Adrenal gland (tissue), 19 donors: ENCODE measurements at places on chromosomes 12 and 14. TPM values are rescaled to one million over a fixed set of nuclear protein-coding genes. Genes with fewer than 3 reads are reported as not detected.

OVCH1 gene
- 0.92 TPM for total RNA-seq

GPRC5D gene
- total RNA-seq, result not detected

ALG10B gene
- 9.4 TPM for total RNA-seq

PPM1H gene
- total RNA-seq, result 1.9 TPM

ANKRD33 gene
- total RNA-seq, result not detected

MYH6 gene
- not detected for total RNA-seq

CLEC4A gene
- total RNA-seq, result 8.4 TPM

AKAP3 gene
- total RNA-seq, result 2.3 TPM

FGF23 gene
- 0.58 TPM for total RNA-seq

HOXC11 gene
- total RNA-seq, result not detected

FBXL14 gene
- 10.8 TPM for total RNA-seq

TESPA1 gene
- total RNA-seq, result not detected

KRT73 gene
- not detected for total RNA-seq

RBP5 gene
- 2.6 TPM for total RNA-seq

FSCB gene
- total RNA-seq, result 0.11 TPM

PLA2G1B gene
- 6.2 TPM for total RNA-seq

- H3K36me3 ChIP-seq, result no peaks in the 10 kb centered on the region
- H3K27me3 ChIP-seq, result peaks cover 13% of the 10 kb centered on the region
- DNase-seq, result no peak
- no peak overlapping the region for H3K4me3 ChIP-seq
Observed at GRCh38 chr12:203462-204260, 10.3 kb downstream of the SLC6A12 start.

GRCh38 chr12:120718055-120718454 is 7.6 kb upstream of the ACADS start:
- H3K27ac ChIP-seq, result peak overlapping the region; percentile 91
- peaks cover 52% of the 10 kb centered on the region for H3K4me1 ChIP-seq
- DNase-seq, result peak; percentile 52
- H3K4me3 ChIP-seq, result no peak overlapping the region
- peaks cover 93% of the 10 kb centered on the region for H3K36me3 ChIP-seq

DNA sequence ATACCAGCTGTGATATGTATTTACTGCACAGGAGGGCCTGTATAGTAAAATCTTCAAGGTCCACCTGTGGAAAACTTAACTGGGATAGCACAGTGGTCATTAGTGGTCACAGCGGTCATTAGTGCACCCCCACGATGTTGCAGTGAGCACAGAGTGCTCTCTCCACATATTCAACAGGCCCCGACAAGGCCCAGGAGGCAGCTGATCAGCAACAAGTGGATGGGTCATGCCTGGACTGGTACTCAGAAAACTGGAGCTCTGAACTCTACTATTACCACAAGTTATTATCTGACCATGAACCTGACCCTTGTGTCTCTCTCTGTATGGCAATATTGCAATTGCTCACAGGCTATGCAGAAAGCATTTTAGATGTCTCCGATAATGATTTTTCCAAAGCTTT is 129.5 kb downstream of the SLC35F4 start:
- no peaks in the 10 kb centered on the region for H3K36me3 ChIP-seq
- no peak overlapping the region for H3K4me3 ChIP-seq
- no peak overlapping the region for H3K27ac ChIP-seq
- no peaks in the 10 kb centered on the region for H3K4me1 ChIP-seq

DNA sequence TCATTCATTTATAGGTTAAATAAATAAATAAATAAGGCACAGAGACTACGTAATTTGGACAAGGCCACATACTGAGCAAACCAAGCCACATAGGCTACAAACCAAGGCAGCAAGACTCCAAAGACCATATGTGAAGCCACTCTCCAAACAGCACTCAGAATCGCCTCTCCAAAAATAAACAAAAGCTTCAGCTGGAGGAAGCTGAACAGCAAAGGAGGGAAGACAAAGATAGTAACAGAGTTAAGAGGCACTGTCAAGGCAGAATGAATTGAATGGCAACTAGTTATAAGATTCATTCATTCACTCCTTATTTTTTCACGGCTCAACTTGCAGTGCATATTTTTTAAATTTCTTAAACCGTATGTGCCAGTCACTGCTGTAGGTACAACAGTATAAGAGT is 200.5 kb upstream of the GRIP1 start:
- no peak for DNase-seq
- H3K27ac ChIP-seq, result no peak overlapping the region
- no peaks in the 10 kb centered on the region for H3K36me3 ChIP-seq
- no peaks in the 10 kb centered on the region for H3K27me3 ChIP-seq

- no peaks in the 10 kb centered on the region for H3K27me3 ChIP-seq
- H3K4me1 ChIP-seq, result no peaks in the 10 kb centered on the region
- no peaks in the 10 kb centered on the region for H3K36me3 ChIP-seq
- H3K4me3 ChIP-seq, result no peak overlapping the region
- DNase-seq, result no peak
Observed at GRCh38 chr12:21571046-21571445, 33.6 kb downstream of the GYS2 start.

DNA sequence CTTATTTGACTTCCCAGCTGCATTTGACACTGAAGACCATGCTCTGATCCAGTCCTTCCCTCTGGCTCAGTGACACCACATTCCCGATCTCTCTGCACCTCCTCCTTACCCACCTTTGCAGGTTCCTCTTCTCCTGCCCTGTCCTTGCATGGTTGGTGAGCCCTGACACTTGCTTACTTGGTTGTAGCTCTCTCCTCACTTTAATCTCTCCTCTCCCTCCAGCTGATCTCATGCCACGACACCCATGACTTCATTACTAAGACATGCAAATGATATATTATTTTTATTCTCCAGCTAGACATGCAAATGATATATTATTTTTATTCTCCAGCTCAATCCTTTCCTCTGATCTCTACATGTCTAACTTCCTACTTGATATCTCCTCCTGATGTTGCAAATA is at the start of gene SERPINA9:
TSS of gene SERPINA9 (minus strand) at position 175 of the 400 bp plus-strand sequence. CDS start 6,357 bp downstream, outside the sequence.
- H3K4me1 ChIP-seq, result no peaks in the 10 kb centered on the region
- H3K27me3 ChIP-seq, result no peaks in the 10 kb centered on the region
- no peak within 1 kb of the TSS for H3K4me3 ChIP-seq
- no peaks in the 10 kb centered on the region for H3K36me3 ChIP-seq

- DNase-seq, result no peak
- no peaks in the 10 kb centered on the region for H3K4me1 ChIP-seq
- H3K36me3 ChIP-seq, result no peaks in the 10 kb centered on the region
- H3K27me3 ChIP-seq, result no peaks in the 10 kb centered on the region
Observed at GRCh38 chr12:89833337-89834252, 125.0 kb upstream of the ATP2B1 start.

GRCh38 chr14:96514694-96515093 is 12.5 kb downstream of the PAPOLA start:
- peaks cover 65% of the 10 kb centered on the region for H3K4me1 ChIP-seq
- no peaks in the 10 kb centered on the region for H3K36me3 ChIP-seq
- H3K27me3 ChIP-seq, result no peaks in the 10 kb centered on the region
- no peak overlapping the region for H3K27ac ChIP-seq

GRCh38 chr14:71267691-71268090 is 360.4 kb downstream of the PCNX1 start:
- H3K27me3 ChIP-seq, result no peaks in the 10 kb centered on the region
- DNase-seq, result no peak
- no peak overlapping the region for H3K4me3 ChIP-seq
- H3K36me3 ChIP-seq, result no peaks in the 10 kb centered on the region
- no peaks in the 10 kb centered on the region for H3K4me1 ChIP-seq

DNA sequence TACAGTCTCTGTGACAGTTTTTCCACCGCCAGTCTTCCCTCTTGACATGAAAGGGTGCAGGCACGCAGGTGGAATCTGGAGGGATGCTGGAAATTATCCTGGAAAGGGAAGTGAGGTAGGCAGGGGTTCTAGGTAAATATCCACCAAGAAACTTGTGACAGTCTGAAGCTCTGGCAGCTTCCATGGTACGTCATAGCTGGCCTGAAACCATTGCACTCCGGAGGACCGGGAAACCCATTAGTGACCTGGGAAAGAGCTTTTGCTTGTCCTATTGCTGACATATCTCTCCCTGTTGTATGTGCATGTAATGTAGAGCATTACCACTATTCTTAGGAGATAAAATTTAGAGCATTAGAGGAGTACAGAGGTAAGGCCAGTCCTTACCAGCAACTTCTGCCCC is 275.9 kb downstream of the EGLN3 start:
- no peaks in the 10 kb centered on the region for H3K4me1 ChIP-seq
- no peaks in the 10 kb centered on the region for H3K36me3 ChIP-seq
- DNase-seq, result no peak
- H3K27me3 ChIP-seq, result no peaks in the 10 kb centered on the region
- no peak overlapping the region for H3K4me3 ChIP-seq
- no peak overlapping the region for H3K27ac ChIP-seq

DNA sequence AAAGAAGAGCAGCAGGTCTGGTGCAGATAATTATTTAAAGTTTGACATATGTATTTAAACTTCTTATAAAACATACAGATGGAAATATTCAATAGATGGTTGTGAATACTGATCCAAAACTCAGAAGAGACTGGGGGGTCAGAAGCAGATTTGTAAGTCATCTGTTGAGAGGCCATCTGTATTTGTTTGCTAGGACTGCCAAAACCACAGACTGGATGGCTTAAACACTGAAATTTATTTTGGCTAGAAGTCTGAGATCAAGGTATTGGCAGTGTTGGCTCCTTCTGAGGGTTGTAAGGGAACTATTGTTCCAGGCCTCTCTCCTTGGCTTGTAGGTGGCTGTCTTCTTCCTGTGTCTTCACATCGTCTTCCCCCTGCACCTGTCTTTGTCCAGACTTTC is 153.9 kb downstream of the LRRK2 start:
- no peak for DNase-seq
- H3K4me1 ChIP-seq, result no peaks in the 10 kb centered on the region
- no peaks in the 10 kb centered on the region for H3K36me3 ChIP-seq
- H3K27me3 ChIP-seq, result no peaks in the 10 kb centered on the region
- no peak overlapping the region for H3K4me3 ChIP-seq
- H3K27ac ChIP-seq, result no peak overlapping the region

GRCh38 chr12:106801830-106802533 is 27.5 kb downstream of the RIC8B start:
- DNase-seq, result no peak
- no peak overlapping the region for H3K4me3 ChIP-seq
- H3K4me1 ChIP-seq, result no peaks in the 10 kb centered on the region

- no peak overlapping the region for H3K27ac ChIP-seq
- H3K27me3 ChIP-seq, result no peaks in the 10 kb centered on the region
- H3K4me1 ChIP-seq, result peaks cover 4% of the 10 kb centered on the region
- DNase-seq, result no peak
- H3K4me3 ChIP-seq, result no peak overlapping the region
Observed at GRCh38 chr14:65151609-65151956, 49.3 kb upstream of the MAX start.

GRCh38 chr12:101823039-101823438 is 7.7 kb downstream of the GNPTAB start:
- H3K4me1 ChIP-seq, result peaks cover 4% of the 10 kb centered on the region
- no peak for DNase-seq
- H3K27me3 ChIP-seq, result no peaks in the 10 kb centered on the region
- H3K36me3 ChIP-seq, result no peaks in the 10 kb centered on the region

DNA sequence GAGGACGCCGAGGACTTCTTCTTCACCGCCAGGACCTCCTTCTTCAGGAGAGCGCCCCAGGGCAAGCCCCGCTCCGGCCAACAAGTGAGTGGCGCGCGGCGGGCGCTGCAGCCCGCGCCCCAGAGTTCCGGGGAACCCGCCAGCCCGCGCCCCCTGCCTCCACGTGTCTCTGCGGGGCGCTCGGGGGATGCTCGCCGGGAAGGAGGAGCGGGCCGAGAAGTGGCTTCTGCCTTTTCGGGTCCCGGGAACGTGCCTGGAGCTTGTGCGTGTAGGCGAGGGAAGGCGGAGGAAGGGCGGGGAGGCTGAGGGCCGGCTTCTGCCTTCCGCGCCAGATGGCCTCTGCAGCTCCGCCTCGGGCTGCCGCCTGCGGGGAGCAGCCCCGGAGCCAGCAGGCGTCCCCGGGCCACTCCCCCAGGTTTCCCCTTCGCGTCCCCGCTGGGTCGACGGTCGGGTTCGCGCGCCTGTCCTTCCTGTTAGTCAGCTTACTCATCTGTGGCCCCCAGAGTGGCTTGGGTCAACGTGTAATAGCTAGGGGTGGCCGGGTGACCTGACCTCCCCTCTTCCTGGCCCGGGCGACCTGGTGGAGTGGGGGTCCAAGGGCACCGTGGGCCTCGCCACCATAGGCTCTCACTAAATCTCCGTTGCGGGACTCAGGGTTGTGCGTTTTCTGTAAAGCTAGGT is 505 bp downstream of the RASSF3 start:
- peaks cover 28% of the 10 kb centered on the region for H3K4me1 ChIP-seq
- H3K36me3 ChIP-seq, result no peaks in the 10 kb centered on the region

DNA sequence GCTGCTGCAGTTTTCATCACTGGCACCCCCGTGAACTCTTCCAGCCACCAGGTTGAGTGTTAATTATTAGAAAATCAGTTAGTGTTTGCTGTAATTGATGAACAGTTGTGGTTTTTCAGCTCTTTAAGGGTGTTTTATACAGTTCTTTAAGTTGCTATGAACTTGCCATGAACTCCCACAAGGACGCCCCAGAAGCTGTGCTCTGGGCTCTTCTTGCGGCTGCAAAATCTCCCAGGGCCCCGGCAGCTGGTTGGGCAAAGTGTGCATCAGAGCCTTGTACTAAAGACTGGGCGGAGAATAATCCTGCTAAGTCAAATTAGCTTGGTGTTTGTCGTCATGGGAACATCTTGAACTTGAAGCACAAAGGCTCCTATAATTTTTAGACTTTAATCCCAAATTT is 82.2 kb downstream of the EML1 start:
- H3K27me3 ChIP-seq, result no peaks in the 10 kb centered on the region
- H3K4me3 ChIP-seq, result no peak overlapping the region
- H3K4me1 ChIP-seq, result peaks cover 8% of the 10 kb centered on the region
- no peak for DNase-seq
- H3K27ac ChIP-seq, result no peak overlapping the region

DNA sequence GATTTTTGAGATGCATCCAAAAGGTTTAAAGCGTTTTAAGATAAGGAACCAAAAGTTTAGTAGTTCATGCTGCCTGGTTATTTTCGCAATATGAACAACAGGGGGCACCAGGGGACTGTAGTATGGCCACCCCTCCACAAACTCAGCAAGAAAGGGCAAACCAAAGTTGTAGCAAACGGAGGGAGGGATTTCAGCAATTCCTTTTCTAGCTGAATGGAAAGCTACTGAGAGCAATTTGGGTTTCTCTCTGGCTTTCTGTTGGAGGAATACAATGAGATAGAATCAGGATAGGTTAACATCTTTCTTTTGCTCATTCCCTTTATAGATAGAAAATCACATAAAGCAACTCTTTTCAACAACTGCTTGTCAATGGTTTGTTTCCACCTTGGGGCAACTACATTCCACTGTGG is 62.5 kb downstream of the DRAM1 start:
- H3K27ac ChIP-seq, result no peak overlapping the region
- no peak overlapping the region for H3K4me3 ChIP-seq
- H3K4me1 ChIP-seq, result no peaks in the 10 kb centered on the region
- DNase-seq, result peak; percentile 80

- no peak overlapping the region for H3K27ac ChIP-seq
- no peaks in the 10 kb centered on the region for H3K4me1 ChIP-seq
- H3K36me3 ChIP-seq, result peaks cover 25% of the 10 kb centered on the region
- H3K4me3 ChIP-seq, result no peak overlapping the region
- no peak for DNase-seq
- no peaks in the 10 kb centered on the region for H3K27me3 ChIP-seq
Observed at GRCh38 chr14:99467336-99468078, 13.2 kb downstream of the SETD3 start.

- H3K27ac ChIP-seq, result no peak overlapping the region
- no peak overlapping the region for H3K4me3 ChIP-seq
- no peaks in the 10 kb centered on the region for H3K4me1 ChIP-seq
- no peak for DNase-seq
- H3K36me3 ChIP-seq, result no peaks in the 10 kb centered on the region
Observed at GRCh38 chr12:46209914-46210872, 58.6 kb downstream of the SLC38A1 start.

- no peak overlapping the region for H3K27ac ChIP-seq
- no peaks in the 10 kb centered on the region for H3K4me1 ChIP-seq
- H3K27me3 ChIP-seq, result no peaks in the 10 kb centered on the region
Observed at GRCh38 chr12:8658346-8658745, 4.3 kb downstream of the MFAP5 start.
